Colonic mucosa (tissue), 4 donors: ENCODE measurements at places on chromosomes 3 and 15.
A peak's percentile ranks its signal among the peaks of the same experiment; 100 is the strongest.

GRCh38 chr15:71807125-71807629, 3.2 kb upstream of the NR2E3 start:
- no peaks in the 10 kb centered on the region for H3K4me1 ChIP-seq
- no peak overlapping the region for H3K4me3 ChIP-seq
- no peaks in the 10 kb centered on the region for H3K27me3 ChIP-seq
- DNase-seq, result no peak

DNA sequence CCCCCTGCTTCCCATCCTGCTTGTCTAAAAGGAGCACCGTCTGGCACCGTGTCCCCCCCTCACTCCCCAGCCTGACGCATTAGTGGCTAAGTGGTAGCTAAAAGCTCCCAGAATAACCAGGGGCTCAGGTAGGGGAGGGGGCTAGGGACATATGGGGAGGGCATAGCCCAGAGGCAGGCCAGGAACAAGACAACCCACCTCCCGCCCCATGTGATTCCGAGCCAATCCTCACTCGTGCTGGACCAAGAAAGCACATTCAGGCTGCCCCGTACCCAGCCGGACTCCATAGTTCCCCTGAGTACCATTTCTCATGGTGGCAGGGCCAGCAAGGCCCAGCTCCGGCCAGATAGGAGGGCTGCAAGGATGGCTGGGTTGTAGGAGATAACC, 11.5 kb downstream of the SEMA7A start:
- no peak overlapping the region for H3K4me3 ChIP-seq
- no peaks in the 10 kb centered on the region for H3K36me3 ChIP-seq
- DNase-seq, result no peak
- no peaks in the 10 kb centered on the region for H3K4me1 ChIP-seq

DNA sequence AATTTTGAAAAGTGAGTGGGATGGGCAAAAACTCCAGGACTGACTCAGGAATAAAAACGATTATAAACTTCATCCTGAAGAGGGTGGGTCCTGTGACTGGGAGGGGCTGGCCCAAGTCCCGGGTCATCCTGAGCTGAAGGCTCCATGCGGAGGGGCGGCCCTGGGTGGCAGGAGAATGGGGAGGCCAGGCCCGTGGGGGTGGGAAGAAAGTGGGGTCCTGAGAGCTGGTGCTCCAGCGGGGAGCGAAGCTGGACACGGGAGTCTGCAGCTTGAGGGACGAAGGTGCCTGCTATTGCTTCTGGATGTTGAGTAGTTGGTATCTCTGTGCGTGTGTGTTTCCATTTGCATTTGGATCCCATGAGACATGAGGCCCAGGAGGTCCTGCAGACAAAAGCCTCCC, 4.7 kb upstream of the OCA2 start:
- no peak for DNase-seq
- no peak overlapping the region for H3K4me3 ChIP-seq
- no peaks in the 10 kb centered on the region for H3K36me3 ChIP-seq

- no peaks in the 10 kb centered on the region for H3K4me1 ChIP-seq
- H3K36me3 ChIP-seq, result no peaks in the 10 kb centered on the region
- no peaks in the 10 kb centered on the region for H3K27me3 ChIP-seq
- DNase-seq, result no peak
- H3K4me3 ChIP-seq, result no peak overlapping the region
Measured at GRCh38 chr3:185779461-185779860, 45.4 kb downstream of the IGF2BP2 start.

GRCh38 chr3:184804801-184805200, 7.2 kb upstream of the VPS8 start:
- H3K36me3 ChIP-seq, result no peaks in the 10 kb centered on the region
- DNase-seq, result no peak
- H3K27me3 ChIP-seq, result no peaks in the 10 kb centered on the region
- H3K4me3 ChIP-seq, result no peak overlapping the region
- H3K27ac ChIP-seq, result peak overlapping the region; percentile 5

- H3K36me3 ChIP-seq, result no peaks in the 10 kb centered on the region
- no peaks in the 10 kb centered on the region for H3K4me1 ChIP-seq
- no peak for DNase-seq
- no peak overlapping the region for H3K27ac ChIP-seq
- no peaks in the 10 kb centered on the region for H3K27me3 ChIP-seq
Measured at GRCh38 chr3:9147215-9147895, 102.1 kb downstream of the SRGAP3 start.

GRCh38 chr15:41921639-41922038, 27.8 kb upstream of the SPTBN5 start:
- no peaks in the 10 kb centered on the region for H3K36me3 ChIP-seq
- no peak for DNase-seq
- no peak overlapping the region for H3K4me3 ChIP-seq
- no peaks in the 10 kb centered on the region for H3K27me3 ChIP-seq
- peaks cover 9% of the 10 kb centered on the region for H3K4me1 ChIP-seq

DNA sequence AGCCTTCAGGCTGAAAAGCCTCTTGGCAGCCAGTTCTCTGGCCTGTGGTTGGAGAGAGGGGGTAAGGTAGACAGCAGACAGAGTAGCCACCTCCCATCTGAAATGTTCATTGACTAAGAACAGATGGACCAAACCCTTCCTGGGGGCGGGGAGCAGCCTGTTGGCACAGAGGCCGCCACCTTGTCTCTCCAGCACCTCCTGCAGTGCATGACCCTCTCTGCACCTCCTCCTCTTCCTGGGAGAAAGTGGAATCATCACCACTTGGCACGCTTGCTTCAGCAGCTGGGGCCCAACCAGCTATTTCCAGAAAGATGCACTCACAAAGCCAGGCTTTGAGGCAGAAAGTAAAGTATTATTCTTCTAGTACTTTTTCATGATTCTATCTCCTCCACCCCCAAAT, 313.4 kb upstream of the CHRM5 start:
- H3K4me1 ChIP-seq, result no peaks in the 10 kb centered on the region
- DNase-seq, result no peak
- H3K4me3 ChIP-seq, result no peak overlapping the region
- no peaks in the 10 kb centered on the region for H3K27me3 ChIP-seq
- H3K27ac ChIP-seq, result no peak overlapping the region
- no peaks in the 10 kb centered on the region for H3K36me3 ChIP-seq

GRCh38 chr3:128495435-128495970, 2.5 kb upstream of the GATA2 start:
- peaks cover 67% of the 10 kb centered on the region for H3K27me3 ChIP-seq
- H3K4me3 ChIP-seq, result no peak overlapping the region
- no peaks in the 10 kb centered on the region for H3K36me3 ChIP-seq
- DNase-seq, result no peak

DNA sequence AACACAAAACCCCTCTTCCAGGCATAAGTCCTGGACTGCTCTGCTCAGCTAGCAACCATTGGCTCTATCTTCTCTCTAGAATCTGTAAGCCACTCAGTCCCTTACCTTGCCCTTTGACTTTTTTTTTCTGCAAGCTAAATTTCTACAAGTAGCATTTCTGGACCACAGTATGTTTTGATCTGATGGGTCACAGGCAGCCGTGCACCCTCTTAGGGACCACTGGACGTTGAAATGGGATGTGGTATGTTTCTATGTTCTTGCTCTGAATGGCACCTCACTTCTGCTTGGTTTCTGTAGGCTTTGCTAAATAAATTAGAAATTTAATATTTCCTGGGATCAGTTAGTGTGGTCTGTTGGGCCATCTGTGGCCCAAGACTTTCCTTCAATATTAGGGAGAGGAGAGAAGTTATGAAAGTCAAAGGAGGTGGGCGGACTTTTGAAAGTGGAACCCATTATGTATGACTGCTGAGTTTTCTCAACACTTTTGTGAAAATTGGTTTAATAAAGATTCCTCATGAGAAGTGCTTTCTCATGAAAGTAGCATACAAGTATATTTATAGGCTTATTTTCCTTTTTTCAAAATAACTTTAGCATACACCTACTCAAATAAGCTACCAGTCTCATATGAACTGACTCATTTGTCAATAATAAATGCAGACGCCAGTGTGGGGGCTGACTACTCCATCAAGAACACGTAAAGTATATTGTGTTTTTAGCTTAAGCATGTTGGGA, 18.4 kb upstream of the TIPARP start:
- H3K36me3 ChIP-seq, result no peaks in the 10 kb centered on the region
- no peak for DNase-seq
- no peak overlapping the region for H3K27ac ChIP-seq
- no peaks in the 10 kb centered on the region for H3K4me1 ChIP-seq

- H3K27ac ChIP-seq, result no peak overlapping the region
- H3K36me3 ChIP-seq, result no peaks in the 10 kb centered on the region
- H3K4me3 ChIP-seq, result no peak overlapping the region
- DNase-seq, result no peak
- no peaks in the 10 kb centered on the region for H3K4me1 ChIP-seq
- H3K27me3 ChIP-seq, result no peaks in the 10 kb centered on the region
Measured at GRCh38 chr15:68610825-68611224, 32.0 kb downstream of the CORO2B start.

- H3K36me3 ChIP-seq, result no peaks in the 10 kb centered on the region
- DNase-seq, result no peak
- H3K4me3 ChIP-seq, result no peak overlapping the region
Measured at GRCh38 chr15:99507504-99508310, 58.1 kb upstream of the MEF2A start.

DNA sequence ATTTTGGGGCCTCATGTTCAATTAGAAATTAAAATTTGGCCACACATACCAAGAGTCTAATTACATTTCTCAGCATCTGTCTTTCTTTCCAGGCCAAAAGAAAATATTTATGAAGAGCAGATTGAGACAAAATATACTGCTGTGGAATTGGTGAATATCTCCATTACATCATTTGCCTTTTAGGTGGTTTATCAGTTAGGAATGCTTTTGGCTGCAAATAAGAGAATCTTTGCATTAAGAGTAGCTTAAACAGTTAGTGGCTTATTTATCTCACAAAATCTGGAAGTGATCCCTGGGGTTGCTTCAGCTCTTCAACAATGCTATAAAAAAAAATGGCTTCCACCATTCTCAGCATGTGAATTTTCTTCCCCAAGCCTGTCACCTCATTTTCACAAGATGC, 308.7 kb downstream of the MAGI1 start:
- H3K27me3 ChIP-seq, result no peaks in the 10 kb centered on the region
- no peak overlapping the region for H3K27ac ChIP-seq
- no peak overlapping the region for H3K4me3 ChIP-seq
- DNase-seq, result no peak

- DNase-seq, result no peak
- H3K4me1 ChIP-seq, result peaks cover 8% of the 10 kb centered on the region
- H3K4me3 ChIP-seq, result no peak overlapping the region
- H3K27me3 ChIP-seq, result no peaks in the 10 kb centered on the region
Measured at GRCh38 chr15:65385870-65386258, 8.1 kb upstream of the IGDCC3 start.

- no peaks in the 10 kb centered on the region for H3K27me3 ChIP-seq
- DNase-seq, result no peak
- no peak overlapping the region for H3K4me3 ChIP-seq
- H3K4me1 ChIP-seq, result peaks cover 5% of the 10 kb centered on the region
- no peaks in the 10 kb centered on the region for H3K36me3 ChIP-seq
Measured at GRCh38 chr3:195255176-195255500, 15.8 kb downstream of the XXYLT1 start.

DNA sequence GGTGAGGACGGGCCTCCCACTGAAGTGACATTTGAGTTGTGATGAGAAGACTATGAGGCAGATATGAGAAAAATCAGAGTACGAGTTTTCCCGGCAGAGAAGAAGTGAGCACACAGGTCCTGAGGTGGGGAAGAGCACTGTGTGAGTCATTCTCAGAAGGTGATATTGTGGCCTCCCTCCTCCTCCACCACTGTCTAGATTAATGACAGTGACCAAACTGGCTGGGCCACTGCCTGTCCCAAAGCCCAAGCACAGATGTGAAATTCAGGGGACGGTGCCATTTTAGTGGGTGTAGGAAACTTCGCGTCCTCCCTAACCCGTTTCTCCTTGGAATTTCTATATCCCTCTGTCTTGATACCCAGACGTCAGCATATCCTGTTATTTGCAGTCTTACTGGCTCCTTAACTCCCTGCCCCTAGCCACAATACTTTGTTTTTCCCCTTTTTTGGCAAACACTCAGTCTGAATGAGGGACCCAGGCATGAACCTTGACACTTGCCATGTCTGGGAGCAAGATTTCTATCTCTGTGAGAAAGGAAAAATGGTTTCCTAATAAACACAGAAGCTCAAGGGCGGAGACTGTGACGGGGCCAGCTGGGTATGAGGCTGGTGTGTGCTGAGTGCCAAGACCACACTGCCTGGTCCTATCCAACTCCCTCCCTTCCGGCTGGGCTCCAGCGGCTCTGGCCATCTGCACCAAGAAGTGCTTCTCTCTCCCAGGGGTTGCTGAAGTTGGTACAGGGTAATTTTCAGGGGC, 15.2 kb downstream of the PRICKLE2 start:
- no peaks in the 10 kb centered on the region for H3K27me3 ChIP-seq
- peak overlapping the region; percentile 15 for H3K27ac ChIP-seq
- no peaks in the 10 kb centered on the region for H3K36me3 ChIP-seq
- peak; percentile 40 for DNase-seq

- no peaks in the 10 kb centered on the region for H3K27me3 ChIP-seq
- DNase-seq, result no peak
- H3K27ac ChIP-seq, result no peak overlapping the region
- H3K4me1 ChIP-seq, result no peaks in the 10 kb centered on the region
Measured at GRCh38 chr3:186946756-186947375, 16.5 kb downstream of the ST6GAL1 start.

- H3K4me1 ChIP-seq, result no peaks in the 10 kb centered on the region
- DNase-seq, result no peak
- no peak overlapping the region for H3K27ac ChIP-seq
- no peaks in the 10 kb centered on the region for H3K36me3 ChIP-seq
Measured at GRCh38 chr3:414063-414462, 217.5 kb downstream of the CHL1 start.

GRCh38 chr15:28902856-28903255, 17.1 kb downstream of the APBA2 start:
- no peak for DNase-seq
- H3K4me1 ChIP-seq, result no peaks in the 10 kb centered on the region
- no peaks in the 10 kb centered on the region for H3K27me3 ChIP-seq
- no peak overlapping the region for H3K4me3 ChIP-seq
- H3K27ac ChIP-seq, result no peak overlapping the region

DNA sequence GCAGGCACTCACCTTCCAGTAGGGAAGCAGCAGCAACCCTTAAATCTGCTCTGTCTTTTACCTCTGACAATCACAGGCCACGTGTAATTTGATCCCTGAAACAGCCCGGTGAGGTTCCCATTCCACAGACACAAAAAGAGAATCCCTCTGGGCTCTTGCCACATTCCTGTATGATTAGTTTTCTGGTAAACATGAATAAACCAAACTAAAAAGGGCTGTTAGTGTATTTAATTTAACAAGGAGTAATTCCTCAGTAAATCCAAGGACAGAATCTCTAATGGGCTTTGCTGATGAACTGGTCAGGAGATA, 186.9 kb downstream of the FAM43A start:
- no peaks in the 10 kb centered on the region for H3K27me3 ChIP-seq
- H3K4me3 ChIP-seq, result no peak overlapping the region
- H3K4me1 ChIP-seq, result no peaks in the 10 kb centered on the region
- DNase-seq, result no peak

- H3K4me3 ChIP-seq, result no peak overlapping the region
- H3K27ac ChIP-seq, result no peak overlapping the region
- peaks cover 14% of the 10 kb centered on the region for H3K27me3 ChIP-seq
- DNase-seq, result no peak
- no peaks in the 10 kb centered on the region for H3K4me1 ChIP-seq
Measured at GRCh38 chr3:128551867-128552266, 58.9 kb upstream of the GATA2 start.

- no peak overlapping the region for H3K4me3 ChIP-seq
- H3K36me3 ChIP-seq, result no peaks in the 10 kb centered on the region
- no peaks in the 10 kb centered on the region for H3K27me3 ChIP-seq
- H3K27ac ChIP-seq, result no peak overlapping the region
- DNase-seq, result no peak
Measured at GRCh38 chr3:180548050-180548449, 53.9 kb upstream of the TTC14 start.
